ENCODE measurements at places on chromosomes 3 and 15.

- no peak for DNase-seq
These were observed 134.4 kb upstream of the SKOR1 start for GRCh38 chr15:67690936-67691335.

GRCh38 chr3:121630355-121630754 lies 30.3 kb downstream of the HCLS1 start:
- DNase-seq: no peak

DNA sequence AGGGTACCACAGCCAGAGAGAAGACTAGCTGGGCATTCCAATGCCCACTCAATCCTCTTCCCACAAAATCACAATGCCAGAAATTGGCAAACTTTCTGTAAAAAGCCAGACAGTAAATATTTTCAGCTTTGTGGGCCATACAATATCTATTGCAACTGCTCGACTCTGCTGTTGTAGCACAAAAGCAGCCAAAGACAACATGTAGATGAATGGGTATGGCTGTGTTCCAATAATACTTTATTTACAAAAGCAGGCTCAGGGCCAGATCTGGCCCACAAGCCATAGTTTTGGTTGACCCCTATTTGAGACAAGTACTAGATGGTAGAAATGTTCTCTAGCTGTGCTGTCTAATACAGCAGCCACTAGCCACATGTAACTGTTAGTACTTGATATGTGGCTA lies 330.9 kb downstream of the ERC2 start:
- no peak for DNase-seq

DNA sequence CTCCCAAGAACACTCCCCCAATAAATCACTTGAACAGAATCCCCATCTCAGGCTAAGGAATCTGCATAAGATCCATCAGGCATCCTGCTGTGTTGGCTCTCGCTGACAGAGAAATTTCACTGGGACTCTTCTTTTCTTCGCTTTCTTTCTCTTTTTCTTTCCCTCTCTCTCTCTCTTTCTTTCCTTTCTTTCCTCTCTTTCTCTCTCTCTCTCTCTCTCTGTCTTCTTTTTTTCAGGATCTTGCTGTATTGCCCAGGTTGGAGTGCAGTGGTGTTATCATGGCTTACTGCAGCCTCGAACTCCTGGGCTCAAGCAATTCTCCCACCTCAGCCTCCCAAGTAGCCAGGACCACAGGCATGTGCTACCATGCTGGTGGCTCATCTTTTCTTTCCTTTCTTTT lies 4.5 kb upstream of the SLC28A1 start:
- no peak for DNase-seq
